ENCODE measurements at places on chromosomes 13 and 19.

GRCh38 chr13:44810061-44810840 lies 179.0 kb downstream of the NUFIP1 start:
- no peak for DNase-seq

DNA sequence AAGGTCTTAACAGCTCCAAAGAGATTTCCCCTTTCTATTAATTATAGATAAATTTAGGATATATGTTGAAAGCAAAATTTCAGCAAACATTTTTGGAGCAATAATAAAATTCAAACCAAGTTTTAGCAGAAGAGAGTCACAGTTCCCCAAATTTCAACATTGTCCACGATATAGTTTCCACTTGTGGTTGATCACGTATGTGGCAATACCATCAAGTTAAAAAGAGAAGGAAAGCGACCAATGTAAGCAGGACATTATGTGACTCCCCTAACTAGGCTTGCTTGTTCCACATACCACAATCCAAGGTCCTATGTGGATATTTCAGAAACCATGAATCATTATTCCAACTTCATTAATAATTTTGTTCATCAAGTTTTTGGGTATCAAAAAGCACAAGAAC lies 52.8 kb downstream of the ELF1 start:
- DNase-seq, result no peak

GRCh38 chr13:95267662-95268342 lies 33.4 kb downstream of the ABCC4 start:
- peak; percentile 59 for DNase-seq

- peak; percentile 16 for DNase-seq
Observed at GRCh38 chr13:112756967-112757758, 67.3 kb downstream of the ATP11A start.

GRCh38 chr19:41426952-41427646 lies at the start of gene B3GNT8:
Gene B3GNT8, minus strand, starts transcription at chr19:41427374. Its CDS starts 596 bp downstream, at chr19:41426778.
- DNase-seq, result no peak

DNA sequence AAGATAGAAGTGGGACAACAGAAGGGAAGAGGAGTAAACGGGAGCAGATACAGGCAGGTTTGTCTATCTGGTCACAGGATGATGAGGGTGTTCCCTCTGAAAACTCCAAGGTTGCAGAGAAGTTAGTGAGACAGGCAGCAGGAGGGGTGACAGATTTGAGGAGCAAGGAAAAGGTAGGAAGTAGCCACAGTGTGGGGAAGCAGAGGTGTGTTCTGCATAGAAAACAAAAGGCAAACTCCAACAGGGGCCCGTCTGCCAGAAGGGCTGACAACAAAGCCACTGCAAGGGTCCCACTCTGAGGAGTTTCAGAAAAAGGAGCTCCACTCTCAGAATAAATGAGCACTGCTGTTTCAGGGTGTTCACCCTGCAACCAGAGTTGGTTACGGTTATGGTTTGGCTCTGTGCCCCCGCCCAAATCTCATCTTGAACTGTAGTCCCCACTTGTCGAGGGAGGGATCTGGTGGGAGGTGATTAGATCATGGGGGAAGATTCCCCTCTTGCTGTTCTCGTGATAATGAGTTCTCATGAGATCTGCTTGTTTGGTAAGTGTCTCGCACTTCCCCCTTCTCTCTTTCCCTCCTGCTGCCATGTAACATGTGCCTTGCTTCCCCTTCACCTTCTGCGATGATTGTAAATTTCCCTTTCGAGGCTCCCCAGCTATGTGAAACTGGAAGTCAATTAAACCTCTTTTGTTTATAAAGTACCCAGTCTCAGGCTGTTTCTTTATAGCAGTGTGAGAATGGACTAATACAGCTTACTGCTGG lies 32.1 kb downstream of the SMAD9 start:
- no peak for DNase-seq

DNA sequence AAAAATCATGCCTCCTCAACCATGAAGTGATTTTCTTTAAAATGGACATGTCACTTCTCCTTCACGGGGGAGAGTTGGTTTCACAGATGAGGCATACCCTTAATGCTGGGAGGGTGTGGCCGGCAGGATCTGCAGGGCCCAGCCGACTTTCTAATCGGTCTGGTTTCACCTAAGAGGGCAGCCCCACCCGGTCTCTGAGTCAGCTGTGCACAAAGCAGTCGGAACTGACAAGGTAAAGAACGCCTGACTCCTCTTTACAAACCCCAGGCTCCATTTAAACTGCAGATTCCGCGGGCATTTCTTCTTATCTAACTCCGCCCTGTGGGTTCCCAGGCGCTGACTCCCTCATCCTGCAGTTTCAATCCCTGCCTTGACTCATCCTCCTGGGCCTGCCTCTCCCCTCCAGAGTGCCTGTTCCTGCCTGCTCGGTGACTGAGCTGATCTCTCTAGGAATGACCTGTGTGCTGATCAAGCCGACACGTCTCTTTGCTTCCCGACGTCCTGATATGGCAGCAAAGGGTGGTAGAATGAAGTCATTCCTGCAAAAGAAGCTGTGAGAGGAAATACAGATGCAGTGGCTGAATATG lies 63.4 kb downstream of the EFNB2 start:
- DNase-seq, result no peak

- no peak for DNase-seq
Observed at GRCh38 chr19:39497996-39498797, 550 bp upstream of the DLL3 start.

DNA sequence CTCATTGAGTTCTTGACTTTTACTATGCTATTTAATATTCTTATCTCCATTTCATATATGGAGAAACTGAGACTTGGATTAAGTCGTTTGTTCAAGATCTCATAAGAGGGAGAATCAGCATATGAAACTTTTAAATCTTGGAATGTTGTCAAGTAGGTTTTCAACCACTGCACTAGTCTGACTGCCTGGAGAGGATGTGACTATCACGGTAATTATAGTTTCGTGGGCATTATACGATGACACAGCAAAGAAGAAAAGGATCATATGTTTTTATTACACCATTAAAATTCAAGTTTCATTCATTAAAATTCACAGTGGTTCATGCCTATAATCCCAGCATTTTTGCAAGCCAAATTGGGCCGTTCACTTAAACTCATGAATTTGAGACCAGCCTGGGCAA lies 555.2 kb downstream of the SLITRK1 start:
- no peak for DNase-seq

DNA sequence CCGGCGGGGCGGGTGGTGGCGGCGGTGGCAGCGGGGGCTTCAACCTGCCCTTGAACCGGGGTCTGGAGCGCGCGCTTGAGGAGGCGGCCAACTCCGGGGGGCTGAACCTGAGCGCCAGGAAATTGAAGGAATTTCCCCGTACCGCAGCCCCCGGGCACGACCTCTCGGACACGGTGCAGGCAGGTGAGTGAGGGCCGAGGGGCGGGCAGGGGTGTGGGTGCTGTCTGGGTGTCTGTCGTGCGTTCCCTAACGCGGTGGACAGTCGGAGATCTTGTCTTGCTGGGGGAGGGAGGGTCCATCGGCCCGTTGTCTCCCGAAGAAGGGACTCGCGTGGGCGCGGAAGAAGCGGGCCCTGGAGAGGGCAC lies 533 bp downstream of the LRCH1 start:
- DNase-seq, result no peak

DNA sequence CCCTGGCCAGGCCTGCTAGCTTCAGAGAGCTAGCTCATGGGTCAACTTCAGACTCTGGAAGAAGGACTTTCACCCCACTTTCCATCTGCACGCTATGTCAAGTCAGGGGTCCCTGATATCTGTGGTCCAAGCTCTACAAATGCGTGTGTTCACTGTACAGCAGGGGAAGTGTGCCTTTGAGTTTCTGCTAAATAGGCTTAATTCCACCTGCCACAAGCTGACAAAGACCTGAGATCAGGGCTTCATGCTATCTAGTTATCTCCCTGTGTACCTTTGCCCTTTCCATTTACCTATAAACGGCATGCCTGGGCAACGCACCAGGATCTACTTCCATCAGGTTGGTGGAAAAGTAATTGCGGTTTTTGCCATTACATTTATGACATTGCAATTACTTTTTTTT lies 10.7 kb upstream of the SULT2A1 start:
- no peak for DNase-seq

DNA sequence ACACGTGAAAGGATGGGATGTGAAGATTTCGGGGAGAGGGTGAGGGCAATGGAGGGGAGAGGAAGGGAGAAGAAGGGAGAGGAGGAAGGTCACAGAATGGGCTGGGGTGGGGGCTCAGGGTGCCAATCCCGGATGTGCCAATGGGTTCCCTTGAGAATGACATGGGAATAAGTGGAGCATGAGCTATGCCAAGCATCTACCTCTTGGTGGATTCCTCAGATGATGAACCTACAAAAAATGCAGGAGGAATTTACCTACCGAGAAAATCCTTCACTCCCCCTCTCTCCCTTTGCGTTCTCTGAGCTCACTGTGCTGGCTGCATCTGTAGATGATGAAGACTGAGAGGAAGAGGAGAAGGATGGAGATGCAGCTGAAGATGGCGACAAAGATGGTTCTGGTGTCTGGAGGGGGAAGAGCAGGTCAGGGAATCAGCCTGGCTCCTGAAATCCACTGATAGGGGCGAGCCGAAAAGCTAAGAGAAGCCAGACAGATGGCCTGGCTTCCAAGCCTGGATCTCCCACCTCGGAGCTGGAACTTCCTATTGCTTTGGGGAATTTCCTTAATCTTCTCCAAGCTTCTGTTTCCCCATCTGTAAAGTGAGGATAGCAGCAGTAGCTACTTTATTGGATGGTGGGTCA lies 21.6 kb downstream of the VSTM1 start:
- DNase-seq, result no peak

- DNase-seq, result no peak
Observed at GRCh38 chr13:34216256-34216655, 398.3 kb downstream of the RFC3 start.

- DNase-seq, result no peak
Observed at GRCh38 chr13:48859272-48860105, 116.2 kb upstream of the FNDC3A start.

- no peak for DNase-seq
Observed at GRCh38 chr13:113813749-113814434, 50.0 kb downstream of the GAS6 start.

DNA sequence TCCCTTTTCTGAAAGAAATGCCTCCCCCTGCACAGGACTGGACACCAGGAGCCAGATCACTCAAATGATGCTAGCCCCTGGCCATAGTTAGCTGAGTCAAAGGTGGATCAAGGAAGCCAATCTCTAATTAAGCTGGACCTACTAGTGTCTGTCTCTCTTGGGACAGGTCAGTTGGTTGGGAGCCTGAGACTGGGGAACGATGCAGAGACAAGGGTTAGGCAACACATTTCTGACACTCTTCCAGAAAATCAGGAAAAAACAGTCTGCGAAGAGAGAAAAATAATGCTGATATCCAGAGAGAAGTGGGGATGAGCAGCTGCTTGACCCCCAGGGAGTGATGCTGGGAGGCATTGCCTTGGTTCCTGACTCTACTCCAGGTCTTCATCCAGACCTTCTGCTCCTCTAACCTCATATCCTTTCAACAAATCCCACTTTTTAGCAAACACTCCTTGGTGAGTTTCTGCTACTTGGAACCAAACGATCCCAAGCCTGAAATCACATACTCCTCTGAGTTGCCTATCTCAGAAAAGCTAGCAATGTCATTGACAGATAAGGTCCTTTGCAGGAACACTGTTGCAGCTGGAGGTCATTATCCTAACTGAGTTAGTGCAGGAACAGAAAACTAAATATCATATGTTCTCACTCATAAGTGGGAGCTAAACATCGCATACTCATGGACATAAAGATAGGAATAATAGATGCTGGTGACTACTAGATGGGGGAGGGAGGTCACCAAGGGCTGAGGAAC lies 369.7 kb downstream of the COG6 start:
- DNase-seq, result no peak

- no peak for DNase-seq
Observed at GRCh38 chr13:40595693-40596092, 70.7 kb downstream of the FOXO1 start.

- DNase-seq, result no peak
Observed at GRCh38 chr13:110283736-110284517, 23.0 kb downstream of the COL4A1 start.

DNA sequence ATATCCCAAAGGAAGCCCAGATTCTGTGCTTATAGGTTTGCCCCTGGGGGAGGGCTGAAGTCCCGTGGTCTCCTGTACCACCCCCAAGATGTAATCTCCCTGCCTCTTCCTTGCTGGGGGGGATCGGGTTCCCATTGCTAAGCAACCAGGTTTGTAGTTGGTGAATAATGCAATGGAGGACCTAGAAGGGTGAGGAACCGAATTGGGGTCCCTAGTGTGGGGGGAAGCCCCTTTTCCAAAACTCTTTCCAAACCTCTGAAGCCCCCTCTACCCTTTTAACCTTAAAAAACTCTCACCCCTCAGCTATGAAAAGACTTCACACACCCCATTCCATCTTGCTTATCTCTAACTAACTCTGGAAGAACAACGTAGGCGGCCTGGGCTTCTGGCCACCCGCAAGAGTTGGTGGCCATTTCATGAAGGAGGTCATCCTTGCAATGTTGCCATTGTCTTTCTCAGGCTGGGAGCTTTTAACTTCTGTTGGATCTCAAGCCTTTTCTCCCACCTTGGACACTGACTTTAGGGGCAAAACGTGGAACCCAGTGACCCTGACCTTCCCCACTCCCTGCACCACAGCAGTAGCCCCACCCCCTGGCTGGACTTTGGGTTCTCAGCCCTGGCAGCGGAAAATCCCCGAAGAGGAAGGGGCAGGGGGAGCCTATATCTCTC lies 661 bp downstream of the PALM3 start:
- no peak for DNase-seq

DNA sequence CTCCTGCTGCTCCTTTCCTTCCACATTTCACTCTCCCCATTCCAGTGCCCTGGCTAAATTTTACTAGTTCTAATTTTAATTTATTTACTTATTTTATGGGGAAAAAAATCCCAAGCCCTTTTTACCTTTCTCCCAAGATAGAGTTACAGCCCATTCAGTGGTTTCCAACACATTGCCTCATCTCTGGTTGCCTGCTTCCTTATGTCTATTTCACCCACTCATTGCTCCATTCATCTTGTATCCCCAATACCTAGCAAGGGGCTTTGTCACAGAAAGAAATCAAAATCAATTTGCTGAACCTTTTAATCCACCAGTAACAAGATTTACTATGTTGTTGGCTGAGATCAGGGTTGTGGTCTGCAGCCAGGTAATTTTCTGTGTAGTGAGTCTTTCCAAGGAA lies 55.9 kb downstream of the LHFPL6 start:
- no peak for DNase-seq

DNA sequence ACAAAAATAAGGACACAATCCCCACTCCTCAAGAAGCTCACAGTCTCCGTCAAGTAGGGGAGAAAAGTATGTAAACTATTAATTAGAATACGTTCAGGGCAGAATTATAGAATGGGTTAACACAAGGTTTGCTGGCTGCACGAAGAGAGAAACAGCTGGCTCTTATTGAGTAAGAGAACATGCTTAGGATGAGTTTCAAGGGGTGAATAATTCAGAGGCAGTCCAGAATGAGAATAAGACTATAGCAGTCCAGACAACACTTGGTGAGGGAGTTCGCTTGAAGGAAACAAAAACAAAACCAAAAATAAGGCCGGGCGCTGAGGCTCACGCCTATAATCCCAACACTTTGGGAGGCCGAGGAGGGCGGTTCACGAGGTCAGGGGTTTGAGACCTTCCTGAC lies 61.9 kb downstream of the THSD1 start:
- DNase-seq, result no peak

GRCh38 chr13:100439247-100439970 lies 149.2 kb downstream of the GGACT start:
- no peak for DNase-seq

- no peak for DNase-seq
Observed at GRCh38 chr13:76759877-76760276, 126.3 kb downstream of the KCTD12 start.

GRCh38 chr19:55247621-55248099 lies 11.2 kb downstream of the PPP6R1 start:
- DNase-seq, result no peak

Data from brain pericyte (primary cell).